NCI-H1930 (cell line): ENCODE measurements at places on chromosomes 7 and 10.

- DNase-seq, result no peak
Measured at GRCh38 chr10:57145548-57145947, 784.5 kb upstream of the ZWINT start.

DNA sequence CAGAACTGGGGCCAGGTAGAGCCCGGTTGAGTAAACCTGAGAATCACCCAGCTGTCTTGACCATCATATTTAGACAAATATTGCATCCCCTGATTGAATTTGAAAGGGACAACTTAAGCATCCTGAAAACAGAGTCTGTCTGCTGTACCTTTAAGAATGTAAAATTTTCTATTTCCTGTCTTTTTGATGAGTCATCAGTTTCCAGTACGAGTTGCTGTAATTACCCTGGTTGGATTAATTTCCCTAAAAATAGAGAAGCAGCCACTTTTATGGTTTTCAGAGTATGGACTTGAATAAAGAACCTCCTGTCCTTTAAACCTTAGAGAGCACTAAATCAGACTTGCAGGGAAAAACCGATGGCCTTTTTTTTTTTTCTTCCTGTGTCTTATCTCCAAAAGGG, 164.6 kb upstream of the SH2B2 start:
- DNase-seq, result no peak

DNA sequence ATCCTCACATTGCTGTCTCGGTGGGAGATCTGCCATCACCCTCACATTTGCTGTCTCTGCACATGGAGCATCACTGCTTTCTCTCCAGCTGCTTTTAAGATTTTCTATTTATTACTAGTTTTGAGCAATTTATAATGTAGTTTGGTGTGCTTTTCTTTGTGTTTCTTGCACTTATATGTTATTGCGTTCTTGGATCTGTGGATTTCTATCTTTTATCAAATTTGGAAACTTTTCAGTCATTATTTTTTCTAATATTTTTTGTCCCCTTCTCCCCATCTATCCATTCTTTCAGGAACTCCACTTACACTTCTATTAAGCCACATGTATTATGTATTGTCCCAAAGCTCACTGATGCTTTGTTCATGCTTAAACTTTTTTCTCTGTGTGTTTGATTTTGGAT, 108.9 kb downstream of the FOXL3 start:
- DNase-seq, result no peak

- no peak for DNase-seq
Measured at GRCh38 chr10:125679436-125679835, 3.5 kb downstream of the TEX36 start.

DNA sequence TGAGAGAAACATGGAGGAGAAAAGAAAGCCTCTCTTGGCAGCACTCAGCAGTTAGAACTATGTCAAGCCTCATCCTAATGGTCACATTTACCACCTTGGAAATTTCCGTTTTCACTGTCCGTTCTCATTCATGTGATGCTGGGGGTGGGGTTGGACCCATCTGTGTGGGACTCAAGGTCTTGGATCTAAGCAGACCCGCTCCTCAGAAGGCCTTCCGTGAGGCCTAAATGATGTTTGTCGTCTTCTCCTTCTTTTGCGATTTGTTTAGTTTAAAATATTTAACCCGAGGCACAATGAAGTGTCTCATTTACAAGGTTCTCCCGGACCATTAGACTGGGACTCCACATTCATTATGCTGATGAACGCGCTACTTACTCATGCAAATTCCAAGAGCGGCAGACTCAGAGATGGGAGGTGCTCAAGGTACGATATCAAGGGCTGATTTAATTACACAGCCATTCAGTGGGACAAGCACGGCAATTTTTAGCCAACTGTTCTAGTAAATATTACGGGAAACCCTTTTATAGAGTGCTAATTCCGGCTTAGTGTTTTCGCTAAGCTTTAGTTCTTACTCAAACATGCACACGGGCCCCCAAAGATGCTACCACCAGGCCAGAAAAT, 109.1 kb upstream of the EFCAB10 start:
- DNase-seq, result no peak
